ENCODE measurements at places on chromosomes 1 and 21.

DNA sequence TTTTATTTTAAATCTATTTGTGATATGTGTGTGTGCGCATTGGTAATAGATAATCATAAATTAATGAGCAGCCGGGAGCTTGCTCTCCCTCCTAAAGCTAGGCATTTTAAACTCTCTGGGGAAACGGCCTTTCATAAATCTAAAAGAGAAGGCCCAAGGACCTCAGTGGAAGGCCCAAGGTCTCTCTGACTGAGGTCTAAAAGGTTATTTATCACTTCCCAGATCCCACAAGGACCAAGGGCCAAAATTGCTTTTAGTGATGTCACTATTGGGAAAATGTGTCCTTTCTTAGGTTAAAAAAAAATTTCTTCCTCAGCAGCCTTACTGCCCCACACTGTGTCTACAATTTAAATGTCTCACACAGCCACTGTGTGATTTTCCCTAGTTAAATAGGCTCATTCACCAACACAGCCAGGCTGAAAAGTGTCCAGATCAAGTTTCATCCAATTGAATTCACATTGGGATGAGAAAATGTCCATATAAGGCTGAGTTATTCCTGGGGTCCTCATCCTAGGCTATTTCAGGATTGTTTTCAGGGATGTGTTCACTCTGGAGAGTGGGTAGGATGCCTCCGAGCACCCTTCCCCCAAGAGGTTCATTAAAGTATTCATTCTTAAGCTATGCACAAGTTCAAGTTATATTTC, 46.1 kb downstream of the SLC44A3 start:
- DNase-seq: no peak

DNA sequence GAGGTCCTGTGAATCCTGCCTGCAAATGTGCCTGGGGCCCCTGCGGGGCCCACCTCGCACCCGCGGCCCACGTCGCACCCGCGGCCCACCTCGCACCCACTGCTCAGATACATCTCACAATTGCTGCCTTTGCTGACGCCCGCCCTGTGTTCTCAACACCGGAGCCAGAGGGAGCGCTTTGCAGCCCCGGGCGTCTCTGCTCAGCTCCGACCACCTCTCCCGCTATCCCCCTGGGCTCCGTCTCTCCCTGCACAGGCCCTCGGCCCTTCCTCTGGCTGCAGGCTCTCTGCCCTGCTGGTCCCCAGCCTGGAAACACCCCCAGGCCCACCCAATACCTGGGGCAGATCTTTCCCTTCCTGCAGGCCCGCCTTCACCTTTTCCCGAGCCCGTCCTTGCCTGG, 44.8 kb downstream of the TP73 start:
- no peak for DNase-seq

DNA sequence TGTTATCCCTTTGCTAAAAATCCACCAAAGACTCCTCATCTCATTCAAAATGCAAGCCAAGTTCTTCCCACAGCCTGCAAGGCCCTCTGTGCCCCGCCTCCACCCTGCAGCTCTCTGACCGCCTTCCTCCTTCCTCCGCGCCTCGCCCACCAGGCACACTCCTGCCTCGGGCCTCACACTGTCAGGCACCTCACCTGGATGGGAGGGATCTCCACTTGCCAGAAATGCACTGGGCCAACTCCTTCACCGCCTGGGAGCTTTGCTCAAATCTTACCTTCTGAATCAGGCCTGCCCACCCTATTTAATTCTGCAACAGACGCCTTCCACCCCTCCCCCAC, 26.2 kb downstream of the PGBD5 start:
- no peak for DNase-seq

DNA sequence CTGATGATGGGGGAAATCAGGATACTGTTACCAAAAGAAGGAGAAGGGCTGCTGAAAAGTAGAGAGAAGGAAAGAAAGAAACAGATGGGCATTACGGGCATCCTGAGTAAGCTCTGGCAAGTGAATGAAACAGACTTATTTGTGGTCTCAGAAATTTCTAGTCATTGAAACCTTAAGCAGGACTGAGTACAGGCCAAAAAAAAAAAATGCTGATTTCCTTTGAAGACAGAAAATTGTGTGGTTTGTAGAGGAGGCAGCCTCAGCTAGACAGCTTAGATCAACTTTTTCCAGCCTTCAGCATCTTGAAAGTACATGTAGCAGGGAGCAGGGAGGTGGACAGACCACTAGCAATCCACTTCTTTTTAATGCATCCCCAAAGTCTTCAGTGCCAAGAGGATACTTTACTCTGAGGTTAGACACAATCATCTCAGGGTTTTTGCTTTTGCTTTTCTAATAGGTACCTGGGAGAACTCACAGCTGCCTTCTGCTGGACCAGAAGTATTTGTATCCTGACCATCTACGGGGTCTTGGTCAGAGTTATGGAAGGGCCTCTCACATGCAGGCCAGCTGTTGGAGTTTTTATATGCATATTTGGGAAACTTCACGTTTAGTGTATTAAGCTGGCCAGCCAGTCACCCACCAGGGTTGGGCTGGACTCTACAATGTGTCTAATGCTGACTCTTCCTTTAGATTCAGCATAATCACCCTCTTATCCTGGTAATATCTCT, 10.6 kb upstream of the CAPZB start:
- no peak for DNase-seq

GRCh38 chr1:203534526-203534925, 40.6 kb downstream of the OPTC start:
- DNase-seq: no peak

Measured in bone marrow (tissue), 2 donors.